Midbrain (tissue), 1 donor: ENCODE measurements at places on chromosomes 3 and 15.

- DNase-seq, result no peak
Measured at GRCh38 chr3:132448216-132448961, 31.1 kb downstream of the DNAJC13 start.

DNA sequence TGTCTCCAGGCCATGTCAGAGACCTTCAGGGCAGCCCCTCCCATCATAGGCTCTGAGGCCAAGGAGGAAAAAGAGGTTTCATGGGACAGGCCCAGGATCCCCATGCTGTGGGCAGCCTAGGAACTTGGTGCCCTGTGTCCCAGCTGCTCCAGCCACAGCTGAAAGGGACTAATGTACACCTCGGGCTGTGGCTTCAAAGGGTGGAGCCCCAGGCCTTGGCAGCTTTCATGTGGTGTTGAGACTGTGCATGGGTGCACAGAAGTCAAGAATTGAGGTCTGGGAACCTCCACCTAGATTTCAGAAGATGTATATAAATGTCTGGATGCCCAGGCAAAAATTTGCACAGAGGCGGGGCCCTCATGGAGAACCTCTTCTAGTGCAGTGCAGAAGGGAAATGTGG lies 6.6 kb upstream of the SSR3 start:
- DNase-seq, result no peak

DNA sequence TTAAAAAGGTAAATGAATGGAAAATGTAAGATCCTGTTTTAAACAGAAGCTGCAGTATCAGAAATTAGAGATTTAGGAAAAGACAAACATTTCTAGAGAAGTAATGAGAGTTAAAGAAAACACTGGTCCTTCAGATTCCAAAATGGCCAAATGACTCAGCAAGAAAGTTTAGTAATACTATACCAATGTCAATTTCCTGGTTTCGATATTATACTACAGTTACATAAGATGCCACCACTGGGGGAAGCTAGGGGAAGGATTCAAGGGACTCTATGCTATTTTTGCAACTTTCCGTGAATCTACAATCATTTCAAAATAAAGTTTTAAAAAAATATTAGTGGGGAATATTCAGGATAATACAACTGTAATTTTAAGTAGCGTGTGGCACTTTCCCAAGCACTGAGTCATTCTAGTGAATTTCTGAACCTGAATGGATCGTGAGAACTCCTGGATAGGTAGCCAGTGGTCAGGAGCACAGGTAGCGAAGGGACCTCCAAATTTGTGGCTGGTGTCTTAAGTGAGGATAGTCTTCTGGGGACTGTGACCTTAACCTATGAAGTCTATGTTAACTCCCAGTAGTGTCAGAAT lies 37.6 kb downstream of the TMCC1 start:
- peak; percentile 43 for DNase-seq

DNA sequence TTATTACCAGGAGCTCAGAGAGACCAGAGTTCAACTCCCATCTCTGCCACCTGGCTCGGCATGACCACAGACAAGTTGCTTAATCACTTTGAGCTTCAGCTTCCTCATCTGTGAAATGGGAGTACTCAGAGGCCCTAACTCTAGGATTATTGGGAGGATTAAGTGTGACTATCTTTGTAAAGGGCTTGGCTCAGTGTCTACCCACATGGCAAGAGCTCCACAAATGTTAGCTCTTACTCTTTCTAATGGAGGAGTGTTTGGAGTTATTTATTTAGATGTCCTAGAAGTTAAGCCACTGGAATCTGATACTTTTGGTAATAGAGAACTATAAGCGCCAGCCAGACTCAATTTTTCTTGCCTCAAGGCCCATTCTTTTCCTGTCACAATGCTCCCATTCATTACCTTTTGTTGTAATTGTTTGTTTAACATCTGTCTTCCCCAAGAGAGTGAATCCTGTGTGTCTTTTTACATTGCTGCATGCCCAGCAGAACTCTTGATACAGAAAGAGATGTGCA lies 12.3 kb upstream of the LMCD1 start:
- no peak for DNase-seq
